Caki2 (cell line): ENCODE measurements at places on chromosomes 13 and 19.

DNA sequence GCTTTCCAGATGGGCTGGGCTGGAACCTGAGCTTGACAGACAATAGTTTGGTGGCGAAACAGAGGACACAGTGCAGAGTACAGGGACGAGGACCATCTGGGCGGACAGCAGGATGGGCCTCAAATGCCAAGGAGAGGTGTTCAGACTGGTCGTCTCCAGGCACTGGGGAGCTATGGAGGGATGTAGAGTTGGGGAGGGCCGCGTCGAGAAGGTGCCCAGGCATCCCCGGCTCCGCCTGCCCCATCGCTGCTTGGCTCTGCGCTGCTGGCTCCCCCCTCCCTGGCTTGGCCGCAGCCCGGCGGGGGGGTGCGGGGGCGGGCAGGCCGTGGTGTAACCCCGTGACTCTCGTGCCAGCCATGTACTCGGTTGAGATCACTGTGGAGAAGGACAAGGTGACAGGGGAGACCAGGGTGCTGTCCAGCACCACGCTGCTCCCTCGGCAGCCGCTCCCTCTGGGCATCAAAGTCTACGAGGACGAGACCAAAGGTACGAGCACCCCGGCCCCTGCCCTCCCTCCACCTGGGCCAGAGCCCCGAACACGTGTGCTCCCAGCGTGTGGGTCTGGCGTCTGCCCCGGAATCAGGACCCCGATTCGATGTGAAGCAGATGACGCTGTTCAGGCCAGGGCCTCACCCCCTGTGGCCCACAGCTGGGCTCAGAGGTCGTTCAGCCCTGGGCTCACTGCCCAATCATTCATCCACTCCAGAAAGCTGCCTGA is 10.8 kb upstream of the MISP start:
- no peak for DNase-seq

DNA sequence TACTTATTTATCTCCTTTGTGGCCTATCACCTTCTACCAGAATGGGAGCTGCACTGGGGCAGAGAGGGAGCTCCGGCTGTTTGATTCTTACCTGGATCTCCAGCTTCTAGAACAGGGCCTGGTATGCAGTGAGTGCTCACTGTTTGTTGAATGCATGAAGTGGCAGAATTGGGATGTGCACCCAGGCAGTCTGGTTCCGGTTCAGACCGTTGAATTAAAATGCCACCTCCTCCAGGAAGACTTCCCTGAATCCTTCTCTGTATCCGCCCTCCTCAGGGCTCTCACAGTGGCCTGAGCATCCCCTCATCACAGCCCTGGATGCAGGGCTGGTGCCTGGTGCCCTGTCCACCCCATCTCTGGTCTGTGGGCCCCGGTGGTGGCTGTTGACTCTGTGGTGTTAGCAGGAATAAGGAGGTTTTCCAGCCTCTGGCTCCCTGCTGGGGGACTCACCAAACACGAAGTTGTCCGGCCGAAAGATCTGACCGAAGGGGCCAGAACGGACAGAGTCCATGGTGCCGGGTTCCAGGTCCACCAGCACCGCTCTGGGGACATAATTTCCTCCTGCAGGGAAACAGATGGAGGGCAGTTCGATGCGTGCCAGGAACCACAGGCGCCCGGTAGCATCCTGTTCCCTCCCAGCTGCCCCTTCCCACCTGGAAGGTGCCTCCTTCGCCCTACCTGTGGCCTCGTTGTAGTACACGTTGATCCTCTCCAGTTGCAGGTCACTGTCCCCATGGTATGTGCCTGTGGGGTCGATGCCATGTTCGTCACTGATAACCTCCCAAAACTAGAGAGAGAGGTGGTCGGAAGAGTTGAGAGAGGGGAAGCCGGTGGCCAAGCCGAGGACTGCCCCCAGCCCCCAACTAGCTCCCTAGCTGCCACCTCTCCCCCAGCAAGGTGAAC is 1.0 kb downstream of the TUBB4A start:
- no peak for DNase-seq

DNA sequence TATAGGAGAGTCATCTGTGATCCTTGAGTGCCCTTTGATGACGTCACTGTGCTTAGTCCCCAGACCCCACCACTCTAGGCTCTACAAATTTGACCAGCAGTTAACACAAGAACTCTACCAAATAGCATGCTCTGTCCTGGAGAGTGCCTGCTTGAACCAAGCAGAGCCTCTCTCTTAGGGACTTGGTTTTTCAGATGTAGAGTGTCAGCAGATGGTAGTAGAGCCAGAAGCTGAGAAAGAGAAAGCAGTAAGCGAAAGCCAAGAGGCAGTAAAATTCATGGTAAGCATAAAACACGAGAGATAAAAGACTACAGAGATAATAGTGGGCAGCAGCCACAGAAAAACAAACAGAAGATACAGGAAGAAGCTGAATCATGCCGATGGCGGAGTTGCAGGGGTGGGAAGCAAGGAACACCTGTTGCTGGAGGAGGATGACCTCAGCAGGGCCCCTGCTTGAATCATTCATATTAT is 193.3 kb downstream of the SLC7A1 start:
- peak; percentile 5 for DNase-seq

DNA sequence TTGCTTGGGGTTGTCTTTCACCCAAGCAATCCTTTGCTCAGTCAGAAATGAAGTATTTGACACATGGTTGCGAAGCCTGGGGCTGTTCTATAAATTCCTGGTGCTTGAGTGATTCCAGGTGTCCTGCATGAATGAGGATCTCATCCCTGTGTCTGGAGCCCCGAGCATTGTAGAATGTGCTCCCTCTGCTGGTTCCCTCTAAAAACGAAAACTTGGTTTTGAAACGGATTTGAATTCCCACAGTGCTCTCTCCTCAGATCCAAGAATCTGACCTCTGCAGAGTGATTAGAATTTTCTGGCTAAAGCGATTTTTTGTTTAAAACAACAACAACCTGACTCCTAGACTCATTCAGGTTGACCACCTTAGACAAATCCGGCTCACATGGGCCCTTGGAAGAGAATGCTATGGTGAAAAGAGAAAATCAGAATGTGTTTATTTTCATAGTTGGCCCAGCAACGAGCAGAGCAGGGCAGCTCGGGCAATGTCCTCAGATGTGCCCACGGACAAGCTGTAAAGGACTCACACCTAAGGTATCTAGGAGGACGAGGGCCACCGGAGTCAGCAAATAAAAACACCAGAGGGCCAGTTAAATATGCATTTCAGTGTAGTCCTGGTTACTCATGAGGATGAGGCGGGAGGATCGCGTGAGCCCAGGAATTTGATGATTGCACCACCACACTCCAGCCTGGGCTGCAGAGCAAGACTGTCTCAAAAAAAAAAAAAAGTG is 8.7 kb upstream of the ATP12A start:
- DNase-seq: peak; percentile 78

DNA sequence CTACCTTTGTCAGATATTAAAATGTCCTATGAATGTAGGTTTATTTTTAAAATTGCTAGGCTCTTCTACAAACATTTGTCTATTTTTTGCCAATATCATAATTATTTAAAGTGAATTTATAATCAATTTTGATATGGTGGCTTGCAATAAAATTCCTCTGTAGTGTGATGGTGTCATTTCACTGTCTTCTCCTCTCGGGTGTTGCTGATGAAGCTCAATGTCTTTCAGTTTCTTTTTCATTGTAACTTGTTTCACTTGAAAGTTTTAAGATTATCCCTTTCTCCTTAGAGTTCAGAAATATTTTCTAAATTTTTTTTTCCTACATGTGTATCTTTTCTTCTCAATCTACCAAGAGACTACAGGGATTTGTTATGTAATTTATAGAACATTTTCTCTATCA is 267.1 kb upstream of the EDNRB start:
- no peak for DNase-seq

DNA sequence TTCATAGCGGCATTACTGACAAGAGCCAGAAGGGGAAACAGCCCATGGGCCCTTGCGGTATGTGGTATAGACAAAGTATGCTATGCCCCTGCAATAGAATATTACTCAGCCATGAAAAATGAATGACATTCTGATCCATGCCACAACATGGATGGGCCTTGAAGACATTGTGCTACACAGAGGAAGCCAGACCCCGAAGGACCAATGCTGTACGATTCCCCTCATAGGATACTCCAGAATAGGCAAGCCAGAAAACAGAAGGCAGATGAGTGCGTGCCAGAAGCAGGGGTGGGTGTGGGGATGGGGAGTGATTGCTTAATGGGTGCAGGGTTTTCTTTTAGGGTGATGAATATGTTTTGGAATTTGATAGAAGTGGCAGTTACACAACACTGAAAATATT is 342.0 kb downstream of the TEX29 start:
- DNase-seq: no peak

DNA sequence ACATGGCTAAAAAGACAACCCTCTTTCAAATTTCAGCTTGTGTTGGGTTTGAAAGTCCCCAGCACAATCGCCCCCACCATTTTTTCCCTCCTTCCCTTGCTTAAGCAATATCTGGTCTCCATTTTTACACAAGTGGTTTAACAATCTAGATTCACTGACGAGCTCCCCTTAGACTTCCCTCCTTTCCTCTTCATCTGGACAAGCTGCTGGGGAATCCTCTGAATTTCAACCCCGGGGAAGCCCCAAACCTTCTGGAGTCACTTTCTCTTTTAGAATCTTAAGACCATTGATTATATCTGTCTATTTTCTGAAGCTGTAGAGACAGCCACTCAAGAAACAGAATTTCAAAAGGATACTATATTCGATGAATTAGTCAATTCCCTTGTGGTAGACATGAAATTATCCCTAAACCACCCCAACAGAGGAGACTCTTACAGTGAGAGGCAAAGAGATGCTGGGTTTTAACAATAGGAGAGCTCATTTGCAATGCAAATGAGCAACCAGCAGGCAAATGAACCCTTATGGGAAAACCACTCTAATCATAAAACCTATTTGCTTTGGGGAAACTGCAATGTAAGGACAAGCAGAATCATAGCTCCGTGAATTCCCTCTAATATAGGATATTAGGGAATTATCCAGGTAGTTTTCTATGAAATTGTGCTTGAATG is 78.9 kb downstream of the TEX26 start:
- no peak for DNase-seq

- no peak for DNase-seq
These were observed 715.9 kb upstream of the ATXN8OS start for GRCh38 chr13:69391756-69392155.

- no peak for DNase-seq
These were observed 1.3 kb downstream of the MAN2B1 start for GRCh38 chr19:12665281-12665573.
